Stimulated activated CD4-positive, alpha-beta T cell treated with anti-CD3 and anti-CD28 coated beads, Interleukin-2, amount 100 ng/mL, for 24 hours (primary cell): ENCODE measurements at places on chromosomes 1 and 21.
A peak's percentile ranks its signal among the peaks of the same experiment; 100 is the strongest.

GRCh38 chr1:162753998-162754585 lies 36.4 kb upstream of the HSD17B7 start:
- DNase-seq = no peak

- peak; percentile 71 for DNase-seq
These were observed 65.4 kb downstream of the RUNX1 start for GRCh38 chr21:34983680-34984086.

DNA sequence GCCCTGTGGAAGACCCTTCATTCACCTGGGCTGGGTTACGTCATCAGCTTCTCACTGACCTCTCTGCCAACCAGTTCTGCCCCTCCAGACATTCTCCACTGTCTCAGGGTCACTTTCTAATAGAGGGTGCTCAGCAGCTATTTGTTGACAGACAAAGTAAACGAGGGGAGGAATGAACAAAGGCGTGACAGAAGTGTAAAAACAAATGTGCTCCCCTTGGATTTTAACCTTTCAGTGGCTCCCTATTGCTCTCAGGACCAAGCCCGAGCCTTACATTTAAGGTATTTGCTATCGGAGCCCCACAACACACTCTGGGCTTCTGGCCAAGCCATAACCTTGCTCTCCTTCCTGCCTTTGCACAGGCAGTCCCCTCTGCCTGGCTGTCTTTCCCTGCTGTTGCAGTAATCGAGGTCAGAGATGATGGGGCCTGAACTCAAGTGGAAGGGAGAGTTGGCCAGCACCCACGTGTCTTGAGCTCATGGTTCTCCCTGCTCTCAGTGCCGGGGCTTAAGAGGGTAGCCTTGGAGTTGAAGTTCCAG lies 9.3 kb upstream of the MARCKSL1 start:
- DNase-seq = no peak

DNA sequence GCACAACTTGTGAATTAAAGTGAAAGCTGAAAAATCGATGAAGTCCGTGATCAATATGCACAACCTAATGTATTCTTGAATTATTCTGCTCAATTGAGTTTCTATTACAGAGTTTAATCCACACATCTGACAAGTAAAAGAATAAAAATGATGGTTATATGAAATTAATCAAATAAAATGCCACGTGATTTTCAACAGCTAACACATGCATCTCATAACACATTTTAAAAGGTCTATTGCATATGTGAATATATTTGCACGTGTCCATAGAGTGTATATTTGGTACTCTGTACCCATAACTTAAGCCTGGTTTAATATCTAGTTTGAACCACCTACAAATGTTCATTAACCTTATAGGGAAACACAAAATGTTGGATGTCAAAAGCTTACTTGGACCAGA lies 266.2 kb downstream of the NTNG1 start:
- no peak for DNase-seq

DNA sequence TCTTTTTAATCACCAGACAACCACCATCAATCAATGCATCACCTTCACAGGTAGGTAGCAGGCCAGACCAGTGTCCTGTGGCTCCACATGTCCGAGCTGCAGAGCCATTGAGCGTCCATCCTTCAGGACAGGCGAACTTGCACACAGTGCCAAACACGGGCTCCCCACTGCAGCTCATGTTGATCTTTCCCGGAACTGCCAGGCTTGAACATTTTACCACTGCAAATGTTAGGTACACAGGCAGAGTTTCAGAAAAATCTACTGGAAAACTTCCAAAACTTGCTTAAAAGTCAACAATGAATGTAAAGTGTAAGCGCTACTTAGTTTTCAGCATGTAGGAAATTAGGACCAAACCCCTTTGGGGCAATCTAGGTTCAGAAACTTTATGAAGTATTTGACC lies 6.6 kb downstream of the SELE start:
- no peak for DNase-seq

GRCh38 chr1:87872692-87873091 lies 544.0 kb downstream of the LMO4 start:
- no peak for DNase-seq

GRCh38 chr21:39363607-39364555 lies 15.0 kb upstream of the HMGN1 start:
- no peak for DNase-seq

DNA sequence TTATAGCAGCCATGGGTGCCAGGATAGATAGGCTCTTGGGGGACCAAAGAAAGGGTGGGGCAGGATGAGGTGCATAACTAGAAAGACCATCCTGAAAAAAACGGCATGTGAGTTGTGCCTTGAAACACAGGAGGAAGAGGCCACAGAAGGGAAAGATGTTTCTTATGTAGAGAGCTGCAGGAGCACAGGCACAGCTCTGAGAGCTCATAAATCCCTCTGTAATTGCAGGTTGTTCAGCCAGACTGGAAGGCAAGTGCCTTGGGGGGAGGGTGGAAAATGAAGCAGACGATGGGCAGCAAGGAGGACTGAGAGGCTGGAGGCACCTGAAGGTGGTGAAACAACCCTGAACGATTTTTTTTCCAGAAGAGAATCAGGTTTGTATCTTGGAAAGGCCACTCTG lies 170.7 kb downstream of the NR5A2 start:
- DNase-seq = no peak

DNA sequence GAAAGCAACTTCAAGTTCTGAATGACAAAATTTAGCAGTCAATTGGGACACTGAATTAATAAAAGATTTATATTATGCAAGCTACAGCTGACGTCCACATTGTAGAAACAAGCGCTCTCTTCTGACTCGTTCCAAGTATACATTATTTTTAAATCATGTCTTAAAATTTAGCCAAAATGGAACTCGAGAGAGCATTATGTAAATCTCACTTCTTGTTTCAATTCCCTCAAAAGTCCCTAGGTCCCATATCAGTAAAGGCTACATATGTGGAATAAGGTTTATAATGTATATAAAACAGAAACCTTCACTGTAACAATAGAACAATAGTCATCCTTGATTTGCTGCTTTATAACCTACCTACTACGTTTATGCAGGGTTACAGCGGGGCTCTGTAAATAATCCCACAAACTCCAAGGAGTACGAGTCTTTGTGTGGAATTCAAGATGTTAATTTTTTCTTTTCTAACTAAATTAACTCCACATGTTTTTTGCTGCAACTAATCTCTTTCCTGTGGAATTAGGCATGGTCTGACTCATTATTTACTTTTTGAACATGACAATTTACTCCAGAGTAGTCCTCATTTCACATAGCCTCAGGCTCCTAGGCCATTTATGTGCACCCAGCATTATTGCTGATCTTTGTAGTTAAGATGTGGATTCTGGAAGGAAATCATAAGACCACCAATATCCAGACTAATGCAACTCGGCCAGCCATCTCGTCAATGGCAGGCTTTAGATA lies 785.1 kb downstream of the LTN1 start:
- no peak for DNase-seq

GRCh38 chr1:30684881-30685795 lies 38.2 kb downstream of the MATN1 start:
- peak; percentile 27 for DNase-seq

GRCh38 chr1:167881786-167882185 lies 32.1 kb downstream of the ADCY10 start:
- no peak for DNase-seq

GRCh38 chr21:36188937-36189336 lies 32.3 kb downstream of the DOP1B start:
- DNase-seq = no peak

DNA sequence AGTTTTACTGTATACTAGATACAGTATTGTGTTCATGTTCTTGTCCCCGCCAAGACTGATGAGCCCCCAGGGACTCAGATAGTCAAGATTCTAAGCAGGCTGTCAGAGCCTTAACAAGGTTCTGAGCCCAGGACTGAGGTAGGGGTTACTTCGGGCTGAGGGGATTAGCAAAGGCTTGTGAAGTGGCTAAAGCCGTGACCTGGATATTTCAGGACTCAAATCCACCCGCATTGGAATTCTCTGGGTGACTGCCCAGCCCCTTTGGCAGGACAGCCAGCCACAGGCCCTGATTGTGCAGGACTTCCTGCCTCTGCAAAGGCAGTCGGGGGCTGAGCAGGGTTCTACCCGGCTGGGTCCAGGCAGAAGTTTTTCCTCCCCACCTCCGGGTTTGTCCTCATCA lies at the start of gene PLA2G5:
Gene PLA2G5 (plus strand): TSS at position 321 of the 400 bp plus-strand sequence. CDS start 14,637 bp downstream, outside the sequence.
- DNase-seq = no peak

DNA sequence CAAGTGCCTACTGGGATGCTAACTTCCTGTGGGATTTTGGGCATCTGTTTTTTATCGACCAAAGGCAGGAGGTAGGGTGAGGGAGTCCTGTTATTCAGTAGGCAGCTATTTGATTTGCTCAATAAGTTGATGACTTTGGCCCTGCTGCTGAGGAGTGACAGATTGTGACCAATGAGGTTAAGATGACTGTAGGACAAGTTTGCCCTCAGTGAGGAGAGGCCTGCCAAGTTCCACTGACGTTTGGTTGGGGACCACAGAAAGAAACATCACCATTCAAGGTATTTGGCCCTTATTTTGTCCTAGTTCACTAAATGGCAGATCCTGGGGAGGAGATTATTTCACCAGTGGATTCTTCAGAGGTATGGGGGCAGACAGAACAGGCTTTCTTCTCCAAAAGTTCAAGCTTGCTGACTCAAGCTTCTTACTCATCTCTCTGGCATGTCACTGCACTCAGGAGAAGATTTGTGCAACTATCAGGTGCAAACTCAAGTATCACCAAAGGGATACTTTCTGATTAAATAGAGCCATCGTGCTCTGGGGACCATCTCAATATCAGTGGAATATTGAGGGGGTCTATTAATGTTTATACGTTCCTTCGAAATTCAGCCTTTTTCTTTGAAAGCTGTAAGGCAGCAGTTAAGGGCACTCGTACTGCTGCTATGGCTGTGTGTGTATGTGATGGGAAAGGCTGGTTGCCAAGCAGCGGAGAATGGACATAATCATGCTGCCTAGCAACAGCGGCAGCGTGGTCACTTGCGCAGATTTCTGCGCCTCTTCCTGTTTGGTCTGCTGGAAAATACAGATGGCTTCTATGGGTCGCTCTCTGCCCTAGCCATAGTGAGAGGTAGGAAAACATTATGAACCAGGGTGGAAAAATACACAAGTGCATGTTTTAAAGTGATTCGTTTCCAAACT lies 78.7 kb downstream of the PBX1 start:
- no peak for DNase-seq

DNA sequence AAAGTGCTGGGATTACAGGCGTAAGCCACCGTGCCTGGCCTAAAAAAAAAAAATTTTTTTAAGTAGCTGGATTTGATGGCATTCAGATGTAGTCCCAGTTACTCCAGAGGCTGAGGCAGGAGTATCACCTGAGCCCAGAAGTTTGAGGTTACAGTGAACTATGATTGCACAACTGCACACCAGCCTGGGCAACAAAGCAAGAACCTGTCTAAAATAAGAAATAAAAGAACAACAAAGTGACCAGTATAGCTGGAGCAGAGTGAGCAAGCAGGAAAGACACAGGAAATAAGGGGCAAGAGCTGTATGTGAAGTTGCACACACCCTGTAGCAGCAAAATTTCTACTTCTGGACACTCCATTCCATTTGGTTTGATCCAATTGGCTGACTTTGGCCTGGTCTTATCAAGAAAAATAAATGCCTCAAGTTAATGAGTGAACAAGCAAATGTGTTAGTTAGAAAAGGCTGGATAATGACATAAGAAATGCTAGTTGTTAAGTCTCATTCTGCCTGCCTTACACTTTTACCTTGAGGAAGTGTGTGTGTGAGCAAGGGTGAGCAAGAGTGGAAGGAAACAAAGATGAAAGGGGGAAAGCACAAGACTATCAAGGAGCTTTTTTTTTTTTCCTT lies 7.9 kb downstream of the ATP5IF1 start:
- DNase-seq = no peak

DNA sequence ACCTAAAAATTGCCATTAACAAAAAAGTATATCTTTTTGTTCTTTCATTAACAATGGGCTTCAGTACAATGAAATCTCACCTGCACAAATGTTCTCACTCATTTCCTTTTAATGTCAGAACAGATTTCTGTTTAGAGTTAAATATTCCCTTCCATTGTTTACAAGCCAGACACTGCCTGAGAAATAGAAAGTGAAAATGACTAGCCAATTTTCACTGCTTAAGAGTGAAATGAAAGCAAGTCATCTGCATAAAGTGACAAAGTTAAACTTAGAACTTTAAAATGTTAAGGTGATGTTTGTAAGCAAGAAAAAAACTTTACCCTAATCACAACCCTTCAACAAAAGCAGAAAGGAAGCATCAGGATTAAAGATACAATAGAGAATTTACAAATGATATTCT lies 27.5 kb downstream of the COA6 start:
- DNase-seq = no peak

DNA sequence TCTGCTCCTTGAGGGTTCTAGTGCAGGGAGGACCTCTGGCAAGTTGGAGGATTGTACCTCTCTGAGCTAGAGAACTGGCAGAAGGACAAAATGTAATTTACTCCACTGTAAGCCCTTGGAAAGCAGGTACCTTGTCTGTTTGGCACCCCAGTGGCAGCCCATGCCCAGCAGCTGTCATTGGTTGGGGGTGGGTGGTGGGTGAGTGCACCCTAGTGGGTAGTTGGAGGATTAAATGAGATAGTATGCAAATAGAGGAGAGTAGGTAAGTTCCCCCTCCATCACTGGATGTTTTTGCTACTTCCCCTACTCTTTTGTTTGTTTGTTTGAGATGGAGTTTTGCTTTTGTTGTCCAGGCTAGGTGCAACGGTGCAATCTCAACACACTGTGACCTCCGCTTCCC lies 69.8 kb downstream of the RYR2 start:
- DNase-seq = no peak

DNA sequence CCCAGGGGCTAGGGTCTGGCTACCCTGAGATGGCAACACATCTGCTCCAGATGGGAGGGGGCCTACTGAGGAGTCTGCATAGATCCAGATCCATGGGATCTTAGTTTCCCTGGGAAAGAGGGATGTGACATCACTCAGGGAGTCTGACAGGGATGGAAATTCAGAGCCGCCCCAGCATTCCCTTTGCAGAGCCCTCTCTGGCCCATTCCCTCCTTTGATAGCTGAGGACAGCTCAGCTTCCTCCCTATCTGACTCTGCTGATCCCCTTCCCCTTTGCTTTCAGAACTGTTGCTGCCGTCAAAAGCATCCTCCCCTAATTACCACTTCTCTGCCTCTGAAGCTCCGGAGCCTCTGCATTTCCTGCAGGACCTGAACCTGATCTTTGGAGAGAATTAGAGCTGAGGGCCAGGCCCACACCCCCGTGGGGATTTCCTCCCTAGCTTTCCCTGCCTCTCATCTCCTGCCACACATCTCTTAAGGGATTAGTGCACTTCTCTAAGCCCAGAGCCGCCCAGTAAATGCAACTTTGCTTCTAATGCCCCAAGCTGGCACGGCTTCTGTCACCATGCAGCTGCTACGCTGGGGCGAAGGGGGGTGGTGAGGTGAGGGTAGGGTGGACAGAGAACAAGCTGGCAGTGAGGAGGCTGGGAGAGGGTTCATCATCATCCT lies 9.5 kb upstream of the ASCL5 start:
- DNase-seq = no peak

- DNase-seq = no peak
These were observed 97.3 kb upstream of the SYT6 start for GRCh38 chr1:114250683-114251572.

GRCh38 chr1:246199086-246199645 lies 307.9 kb downstream of the SMYD3 start:
- no peak for DNase-seq
